Activated CD4-positive, alpha-beta T cell treated with anti-CD3 and anti-CD28 coated beads for 36 hours (primary cell): ENCODE measurements at places on chromosomes 2 and 18.

- DNase-seq = no peak
Observed at GRCh38 chr2:24984912-24985311, 13.2 kb upstream of the DNAJC27 start.

GRCh38 chr2:52964916-52965530, 802.6 kb upstream of the CHAC2 start:
- DNase-seq = no peak

DNA sequence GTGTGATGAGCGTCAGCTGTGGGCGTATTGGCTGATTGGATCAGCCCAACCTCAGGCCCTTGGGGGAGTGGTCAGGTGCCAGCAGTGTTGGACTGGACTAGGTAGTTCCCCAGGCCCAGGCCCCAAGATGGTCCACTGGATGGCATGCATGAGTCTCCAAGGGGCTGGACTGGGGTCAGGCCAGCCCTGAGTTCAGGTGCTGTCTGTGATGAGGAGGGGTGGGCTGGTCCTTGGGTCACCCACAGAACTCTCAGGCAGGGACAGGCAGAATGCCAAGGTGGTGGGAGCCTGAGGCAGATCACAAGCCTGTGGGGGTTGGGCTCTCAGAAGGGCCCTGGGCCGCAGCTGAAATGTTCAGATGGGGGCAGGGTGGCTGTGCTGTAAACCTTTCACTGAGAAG, 59.5 kb upstream of the THUMPD2 start:
- no peak for DNase-seq

- no peak for DNase-seq
Observed at GRCh38 chr2:217074576-217075255, 214.9 kb upstream of the TNP1 start.

GRCh38 chr2:227370092-227370491, 9.0 kb downstream of the TM4SF20 start:
- DNase-seq = no peak

DNA sequence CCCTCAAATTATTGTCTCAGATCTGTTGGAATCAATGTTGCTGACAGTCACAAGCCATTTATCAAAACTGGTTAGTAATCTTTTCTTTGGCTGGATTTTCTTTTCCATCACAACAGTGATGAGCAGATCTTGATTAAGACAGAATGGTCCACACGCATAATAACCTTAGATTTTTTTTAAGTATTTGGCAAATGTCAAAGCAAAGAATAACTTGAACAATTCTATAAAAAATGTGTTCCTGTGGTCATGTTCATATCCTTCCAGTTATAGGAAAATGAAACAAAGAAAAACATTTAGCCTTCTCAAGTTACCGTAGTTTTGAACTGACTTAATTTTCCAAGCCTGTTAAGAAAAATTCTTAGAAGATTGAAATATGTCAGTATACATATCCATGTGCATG, 659.9 kb upstream of the ID2 start:
- DNase-seq = no peak

DNA sequence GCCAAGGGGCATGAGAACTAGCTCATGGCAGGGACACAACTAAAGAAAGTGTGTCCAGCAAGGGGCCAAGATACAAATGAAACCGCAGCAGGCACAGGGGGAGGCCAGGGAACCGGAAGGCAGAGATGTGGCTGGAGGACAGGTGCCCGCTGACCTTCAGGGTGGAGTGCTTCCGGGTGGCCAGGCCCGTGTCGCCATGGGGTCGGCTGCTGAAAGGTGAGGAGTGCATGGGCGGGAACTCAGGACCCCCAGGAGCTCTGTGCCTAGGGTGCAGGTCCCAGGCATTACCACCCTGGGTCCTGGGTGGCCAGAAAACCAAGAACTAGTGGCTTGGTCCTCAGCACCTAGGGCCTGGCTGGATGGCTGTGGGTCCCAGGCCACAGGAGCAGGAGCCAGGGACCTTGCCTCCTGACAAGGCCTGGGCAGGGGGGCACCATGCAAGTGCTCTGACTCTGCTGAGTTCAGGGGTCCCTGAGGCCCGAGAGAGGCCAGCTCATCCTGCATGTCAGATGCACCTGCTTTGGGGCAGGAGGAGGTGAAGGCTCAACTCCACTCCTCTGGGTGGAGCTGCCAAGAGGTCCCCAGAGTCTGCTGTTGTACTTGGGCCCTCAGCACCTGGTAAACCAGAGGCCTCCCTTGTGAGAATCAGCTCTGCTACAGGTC, 50.9 kb downstream of the CENPO start:
- no peak for DNase-seq

DNA sequence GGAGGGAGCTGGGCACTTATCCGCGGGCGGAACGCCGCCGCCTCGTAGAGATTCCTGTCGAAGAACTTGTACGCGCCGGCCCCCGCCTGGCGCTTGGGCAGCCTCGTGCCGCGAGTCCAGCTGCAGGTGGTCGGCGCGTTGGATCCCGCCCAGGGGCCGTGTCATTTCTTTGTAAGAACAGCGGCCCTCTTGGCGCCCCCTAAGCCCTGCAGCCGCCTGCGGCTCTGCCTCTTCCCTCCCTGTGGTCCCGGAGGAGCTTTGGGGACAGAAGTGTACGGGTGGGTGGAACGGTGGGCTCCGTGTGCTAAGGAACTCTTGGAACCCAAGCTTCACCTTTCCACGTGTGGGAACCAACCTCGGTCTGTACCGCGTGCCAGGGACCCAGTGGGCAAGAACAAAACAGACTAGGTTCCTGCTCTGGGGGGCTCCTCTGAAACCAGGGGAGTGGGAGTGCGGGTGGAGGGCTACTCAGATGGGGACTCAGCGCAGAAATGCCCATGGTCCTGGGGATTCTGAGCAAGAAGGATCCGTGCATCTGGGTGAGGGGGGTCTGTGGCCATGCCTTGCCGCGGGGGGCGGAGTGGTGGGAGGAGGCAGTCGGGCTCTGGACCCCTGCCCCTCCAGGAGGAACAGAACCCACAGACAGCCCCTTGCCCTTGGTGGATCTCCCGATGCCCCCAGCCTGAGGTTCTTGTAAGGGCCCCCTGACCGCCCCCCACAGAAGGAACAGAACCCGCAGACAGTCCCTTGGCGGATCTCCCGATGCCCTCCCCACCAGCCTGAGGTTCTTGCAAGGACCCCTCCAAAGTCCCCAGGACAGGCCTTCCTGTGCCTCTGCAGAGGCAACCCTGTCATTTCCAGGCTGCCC, 1.5 kb downstream of the GPC1 start:
- no peak for DNase-seq

DNA sequence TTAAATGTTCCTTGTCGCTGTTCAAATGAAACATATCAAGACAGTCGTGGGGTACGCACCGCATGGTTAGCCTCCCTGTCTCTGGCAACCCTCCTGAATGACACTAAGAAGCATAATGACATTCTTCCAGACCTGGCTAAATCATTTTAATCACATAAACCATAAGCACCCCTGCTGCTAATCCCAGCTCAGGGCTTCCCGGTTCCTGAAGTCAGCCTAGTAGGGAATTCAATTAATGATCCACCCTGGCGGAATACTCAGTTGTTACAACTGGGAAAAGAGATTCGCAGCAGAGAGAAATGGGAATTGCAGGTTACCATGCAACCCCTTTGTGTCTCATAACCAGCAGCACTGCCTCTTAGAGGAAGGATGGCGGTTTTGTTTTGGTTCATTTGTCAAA, 200.8 kb upstream of the AGAP1 start:
- no peak for DNase-seq

DNA sequence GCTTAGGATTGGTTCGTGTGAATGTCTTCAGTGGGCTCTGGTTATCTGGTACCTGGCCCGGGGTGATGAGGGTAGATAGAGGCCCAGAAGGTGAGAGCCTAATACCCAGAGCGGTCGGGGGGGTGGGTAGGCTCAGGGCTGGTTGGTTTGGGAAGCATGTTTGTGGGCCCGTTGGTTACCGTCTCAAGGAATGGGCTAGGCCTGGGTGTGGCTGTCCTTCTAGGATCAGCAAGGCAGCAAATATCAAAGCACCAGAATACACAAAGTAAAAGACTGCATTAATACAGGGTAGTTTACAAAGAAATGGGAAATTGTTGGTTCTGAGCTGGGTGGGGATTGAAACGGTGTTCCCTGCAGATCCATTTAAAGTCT, 6.0 kb upstream of the IL1R2 start:
- DNase-seq = no peak

DNA sequence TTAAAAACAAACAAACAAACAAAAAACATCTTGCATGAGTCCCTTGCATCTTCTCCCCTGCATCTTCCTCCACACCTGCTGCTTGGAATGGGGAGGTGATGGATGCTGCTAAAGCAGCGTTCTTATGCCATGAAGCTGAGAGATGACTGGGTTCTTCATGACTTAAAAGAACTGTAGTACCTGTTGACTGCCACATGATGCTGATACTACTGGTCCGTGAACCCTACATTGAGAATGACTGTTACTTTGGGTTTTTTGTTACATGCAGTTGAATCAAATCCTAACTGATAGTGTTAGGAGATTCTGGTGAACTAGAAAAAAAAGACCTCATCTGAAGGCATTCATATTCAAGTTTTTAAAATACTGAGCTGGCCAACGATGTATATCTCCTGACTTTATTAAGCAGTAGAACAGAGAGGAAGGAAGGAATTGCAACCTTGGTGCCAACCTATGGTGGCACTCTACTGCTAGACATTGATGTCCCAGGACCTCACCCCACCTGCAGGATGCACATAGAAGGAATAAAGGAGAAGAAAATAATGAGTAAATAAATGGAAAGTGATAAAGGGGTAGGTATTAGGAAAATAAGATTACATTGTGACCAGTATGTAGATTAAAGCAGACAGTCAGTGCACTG, 63.2 kb upstream of the SPAG16 start:
- DNase-seq = no peak

- no peak for DNase-seq
Observed at GRCh38 chr2:226270285-226271058, 529.1 kb downstream of the IRS1 start.

- no peak for DNase-seq
Observed at GRCh38 chr2:64276417-64277095, 132.3 kb upstream of the PELI1 start.

GRCh38 chr18:44582456-44582855, 98.2 kb upstream of the SETBP1 start:
- DNase-seq = no peak

DNA sequence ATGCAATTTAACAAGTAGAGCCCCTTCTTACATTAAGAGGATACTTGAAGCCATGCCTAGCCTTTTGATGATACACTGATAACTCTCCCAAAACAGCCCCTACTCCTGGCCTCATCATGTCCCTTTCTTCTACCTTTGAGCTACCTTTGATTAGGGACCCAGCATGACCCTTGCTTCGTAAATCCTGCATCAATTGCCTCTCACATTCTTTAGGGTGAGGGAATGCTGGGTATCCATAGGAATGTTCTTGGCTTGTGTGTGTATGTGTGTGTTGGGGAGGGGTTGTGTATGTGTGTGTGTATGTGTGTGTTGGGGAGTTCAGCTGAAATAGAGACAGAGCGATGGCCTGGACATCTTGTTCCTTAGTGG, 5.3 kb upstream of the KRCC1 start:
- DNase-seq = no peak

DNA sequence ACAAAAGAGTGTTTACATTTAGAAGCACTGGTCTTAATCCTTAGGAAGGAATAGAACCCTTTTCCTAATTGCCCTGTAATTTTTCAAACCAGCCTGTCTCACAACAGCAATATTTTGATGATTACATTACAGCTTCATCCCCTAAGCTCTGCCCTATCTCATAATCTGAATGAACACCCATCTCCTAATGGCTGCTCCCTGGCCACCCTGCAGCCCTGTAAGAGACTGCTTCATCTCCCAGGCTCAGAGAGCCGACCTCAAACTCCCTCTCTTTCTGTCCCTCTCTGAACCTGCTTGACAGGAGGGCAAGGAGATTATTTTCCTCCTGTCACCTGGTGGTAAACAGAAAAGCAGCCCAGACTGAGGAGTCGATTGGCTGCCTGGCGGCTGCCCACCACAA, 107.8 kb downstream of the MAIP1 start:
- DNase-seq = no peak

- DNase-seq = no peak
Observed at GRCh38 chr18:66167829-66168684, 417.2 kb downstream of the CDH7 start.

- DNase-seq = peak; percentile 93
Observed at GRCh38 chr2:147843864-147844696, 749 bp upstream of the ACVR2A start.

GRCh38 chr2:28094739-28095138, 204.2 kb downstream of the BABAM2 start:
- DNase-seq = no peak

DNA sequence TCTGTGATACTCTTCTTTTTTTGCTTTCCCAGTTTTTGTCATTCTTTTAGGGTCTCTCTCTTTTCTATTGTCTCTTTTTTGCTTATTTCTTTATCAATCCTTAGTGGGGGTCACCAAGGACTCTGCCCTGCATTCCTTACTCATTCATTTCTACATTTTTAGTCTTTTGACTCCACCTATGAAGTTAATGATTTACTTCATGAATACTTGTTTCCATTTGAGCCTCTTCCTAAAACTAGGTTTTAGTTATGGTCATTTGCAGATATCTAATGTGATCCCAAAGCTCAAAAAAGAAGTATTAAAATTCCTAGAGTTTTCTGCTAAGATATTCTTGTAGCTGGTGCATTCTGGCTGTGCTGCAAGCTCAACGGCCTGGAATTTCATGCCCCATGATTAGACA, 149.3 kb upstream of the AQP4 start:
- DNase-seq = no peak

- no peak for DNase-seq
Observed at GRCh38 chr2:54373855-54374254, 82.3 kb upstream of the SPTBN1 start.

- no peak for DNase-seq
Observed at GRCh38 chr2:116924509-116924908, 890.0 kb upstream of the DDX18 start.

- DNase-seq = peak; percentile 45
Observed at GRCh38 chr18:45657357-45658335, 42.4 kb downstream of the SLC14A2 start.
